ENCODE measurements at places on chromosomes 5 and 9.

DNA sequence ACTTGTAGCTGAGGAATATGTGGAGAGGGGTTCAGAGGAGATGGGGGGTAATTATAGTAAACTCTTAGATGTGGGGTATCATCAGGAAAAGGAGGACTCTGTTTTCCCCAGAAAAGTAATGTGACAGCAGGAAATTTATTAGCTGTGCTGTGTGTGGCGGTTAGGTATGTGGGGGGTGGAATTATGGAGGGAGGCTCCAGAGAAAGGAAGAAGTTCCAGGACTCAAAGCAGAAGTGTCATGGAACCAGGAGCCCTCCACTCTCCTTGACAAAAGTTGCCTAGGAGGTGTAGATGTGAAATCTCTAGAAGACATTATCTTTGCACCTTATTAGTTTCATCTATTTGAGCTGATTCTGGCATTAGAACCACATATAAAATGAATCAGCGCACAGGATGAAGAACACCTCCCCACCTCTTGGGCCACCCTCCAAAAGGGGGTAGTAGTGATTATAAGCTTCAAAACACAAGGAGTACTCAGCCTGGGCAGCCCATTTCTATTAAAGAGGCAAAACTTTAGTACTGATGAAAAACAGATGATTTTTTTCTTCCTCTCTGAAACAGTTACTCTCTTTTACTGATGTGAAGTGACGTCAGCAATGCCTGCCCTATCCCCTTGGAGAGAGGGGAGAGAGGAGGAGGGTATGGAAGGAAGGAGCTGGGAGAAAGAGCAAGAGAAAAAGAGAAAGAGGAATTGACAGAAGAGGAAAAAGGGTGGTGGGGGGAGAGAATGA lies 18.2 kb downstream of the NR2F1 start:
- DNase-seq: peak; percentile 46

DNA sequence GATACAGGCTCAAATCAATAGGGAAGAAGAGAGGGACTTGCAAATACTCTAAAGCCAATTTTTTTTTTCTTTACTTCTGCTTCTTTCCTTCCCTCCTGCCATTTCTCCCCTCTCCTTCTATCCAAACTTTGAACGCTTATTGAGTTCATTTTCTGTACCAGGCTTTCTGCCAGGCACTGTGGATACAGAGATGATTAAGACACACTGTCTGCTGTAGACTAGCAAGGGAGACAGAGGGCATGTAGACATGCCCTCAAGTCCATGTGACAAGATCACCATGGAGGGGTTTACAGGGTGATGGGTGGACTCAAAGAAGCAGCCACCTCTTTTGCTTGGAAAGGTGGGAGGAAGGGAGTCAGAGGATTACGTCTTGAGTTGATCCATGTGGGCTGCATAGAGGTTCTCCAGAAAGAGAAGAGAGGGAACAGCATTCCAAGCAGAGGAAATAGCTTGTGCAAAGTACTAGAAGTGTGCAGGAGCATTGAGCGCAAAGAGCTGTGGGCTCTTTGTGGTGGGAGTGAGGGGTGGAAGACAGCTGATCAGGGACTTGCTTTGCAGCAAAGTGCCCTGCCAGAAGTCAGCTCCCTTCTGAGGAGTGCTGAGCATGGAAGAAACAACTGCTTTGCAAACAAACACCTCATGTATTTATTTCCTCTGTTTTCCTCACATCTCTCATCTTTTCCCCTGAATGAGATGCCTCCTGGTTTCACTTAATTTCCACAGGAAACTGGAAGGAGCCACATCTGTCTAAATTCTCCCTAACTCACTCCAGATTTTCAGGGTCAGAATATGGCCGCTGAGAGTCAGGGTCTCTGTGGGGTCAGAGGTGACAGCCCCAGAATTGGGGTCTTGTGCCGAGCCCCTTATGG lies 64.4 kb upstream of the COL15A1 start:
- DNase-seq: no peak

DNA sequence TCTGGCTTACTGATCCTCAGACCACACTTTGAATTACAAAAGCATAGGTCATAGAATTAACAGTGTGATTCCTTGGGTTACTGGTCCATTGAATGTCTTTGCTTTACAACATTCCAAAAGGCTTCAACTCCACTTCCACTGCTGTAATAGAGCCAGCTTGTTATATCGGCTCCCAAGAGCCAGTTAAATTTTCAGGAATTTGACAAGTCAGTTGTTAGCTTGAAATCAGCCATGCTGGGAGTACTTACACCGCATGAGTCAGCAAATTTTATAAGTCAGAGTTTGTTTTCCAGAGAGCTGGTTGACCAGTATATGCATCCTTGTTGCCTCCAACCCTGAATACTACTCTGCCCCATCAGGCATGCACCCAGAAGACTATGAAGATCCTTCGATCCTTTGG lies 73.1 kb downstream of the FOXB2 start:
- peak; percentile 20 for DNase-seq

GRCh38 chr5:38079620-38080402 lies 178.5 kb upstream of the EGFLAM start:
- DNase-seq: no peak

- DNase-seq: peak; percentile 81
These were observed 51.2 kb upstream of the TESK1 start for GRCh38 chr9:35553670-35554543.

DNA sequence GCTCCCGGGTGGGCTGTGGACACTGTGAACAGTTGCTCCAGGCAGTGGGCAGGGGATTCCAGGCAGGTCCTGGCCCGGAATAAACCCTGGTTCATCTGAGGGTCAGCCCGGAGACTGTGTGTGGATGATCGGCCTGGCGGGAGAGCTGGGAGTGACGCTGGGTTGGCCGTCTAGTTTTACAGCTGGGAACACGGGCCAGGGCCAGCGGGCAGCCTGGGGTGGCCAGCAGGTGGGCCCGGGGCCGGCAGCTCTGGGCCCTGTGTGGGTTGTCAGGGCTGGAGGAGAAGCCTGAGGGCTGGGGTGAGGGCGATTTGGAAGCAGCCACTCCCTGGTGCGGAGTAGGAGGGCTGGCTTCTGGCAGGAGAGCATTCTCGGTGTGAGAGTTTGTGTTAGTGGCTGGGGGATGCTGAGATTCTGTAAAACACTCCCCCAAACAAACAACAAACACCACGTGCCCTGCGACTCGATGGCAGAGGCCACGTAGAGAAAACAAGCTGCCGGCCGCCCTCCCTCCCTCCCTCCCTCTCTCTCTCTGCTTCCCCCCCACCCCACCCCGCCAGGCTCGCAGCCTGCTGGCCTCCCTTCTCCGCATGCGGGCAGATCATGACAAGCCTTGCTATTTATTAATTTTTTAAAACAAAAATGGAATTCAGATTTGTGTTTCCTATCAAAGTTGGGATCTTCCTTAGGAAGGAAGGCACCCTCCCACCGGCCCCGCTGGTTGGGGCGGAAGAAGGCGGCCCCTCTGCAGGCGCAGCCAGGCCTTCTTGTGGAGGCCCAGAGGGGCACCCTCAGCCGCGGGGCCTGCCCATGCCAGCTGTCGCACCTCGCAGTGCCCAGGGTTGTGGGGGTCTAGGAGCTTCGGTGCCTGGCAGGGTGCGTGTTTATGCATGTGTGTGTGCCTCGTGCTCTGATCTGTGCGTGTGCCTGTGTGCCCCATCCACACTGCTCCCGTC lies 49.5 kb downstream of the RXRA start:
- DNase-seq: peak; percentile 27

DNA sequence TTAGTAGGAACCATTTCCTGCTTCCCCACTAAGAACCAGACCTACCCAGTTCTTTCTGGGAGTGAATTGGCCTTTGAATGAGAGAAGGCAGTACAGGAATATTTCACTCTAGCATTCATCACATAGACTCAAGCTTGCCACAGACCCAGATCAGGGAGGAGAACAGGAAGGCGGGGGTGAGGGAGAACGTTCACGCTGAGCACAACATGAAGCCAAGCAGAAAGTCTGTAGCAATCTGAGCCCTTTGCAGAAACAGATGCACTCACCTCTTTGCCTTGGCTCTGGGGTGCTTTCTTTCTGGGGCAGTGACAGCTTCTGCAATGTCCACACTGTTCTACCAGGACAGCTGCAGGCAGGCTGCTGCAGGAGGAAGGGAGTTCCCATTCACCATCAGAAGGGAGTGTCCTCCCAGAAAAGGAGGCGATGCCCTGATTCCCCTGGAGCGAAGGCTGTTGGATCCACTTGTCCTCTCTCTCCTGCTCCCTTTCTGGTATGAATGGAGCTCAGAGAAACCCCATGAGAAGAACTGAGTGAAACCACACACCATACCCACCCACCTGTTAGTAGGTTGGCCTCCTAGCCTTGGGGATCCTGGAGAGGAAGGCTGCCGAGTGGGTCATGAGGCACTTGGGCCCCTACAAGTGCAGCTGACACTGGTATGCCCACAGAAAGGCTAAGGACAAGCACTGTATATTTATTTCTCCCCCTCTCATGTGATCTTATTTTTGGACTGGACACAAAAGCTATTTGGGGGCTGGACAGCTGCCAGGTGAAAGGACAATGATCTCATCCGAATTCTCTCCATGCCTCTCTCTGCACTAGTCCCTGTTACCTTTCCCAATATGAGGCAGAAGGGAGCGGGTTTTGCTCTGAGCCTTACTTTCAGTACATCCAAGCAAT lies 11.7 kb upstream of the FGF1 start:
- peak; percentile 74 for DNase-seq

- DNase-seq: no peak
These were observed 25.5 kb upstream of the TAS2R1 start for GRCh38 chr5:9655641-9656040.

DNA sequence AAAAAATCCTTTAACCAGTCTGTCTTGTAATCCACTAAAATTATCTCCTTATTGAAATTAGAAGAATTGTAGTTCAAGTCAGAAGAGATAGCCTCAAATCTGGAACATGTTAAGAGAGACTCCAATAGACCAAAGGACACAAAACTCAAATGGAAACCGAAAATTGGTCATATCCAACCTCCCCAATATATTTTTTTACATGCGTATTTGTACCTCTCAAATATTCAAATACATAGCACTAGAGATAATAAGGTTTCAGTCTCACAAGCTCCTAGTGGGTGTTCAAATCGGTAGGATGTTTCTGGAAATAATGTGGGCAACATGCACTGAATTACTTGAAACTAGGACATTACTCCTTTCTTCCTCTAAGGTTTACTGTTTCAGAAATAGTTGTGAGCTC lies 33.5 kb downstream of the EPB41L4A start:
- no peak for DNase-seq

DNA sequence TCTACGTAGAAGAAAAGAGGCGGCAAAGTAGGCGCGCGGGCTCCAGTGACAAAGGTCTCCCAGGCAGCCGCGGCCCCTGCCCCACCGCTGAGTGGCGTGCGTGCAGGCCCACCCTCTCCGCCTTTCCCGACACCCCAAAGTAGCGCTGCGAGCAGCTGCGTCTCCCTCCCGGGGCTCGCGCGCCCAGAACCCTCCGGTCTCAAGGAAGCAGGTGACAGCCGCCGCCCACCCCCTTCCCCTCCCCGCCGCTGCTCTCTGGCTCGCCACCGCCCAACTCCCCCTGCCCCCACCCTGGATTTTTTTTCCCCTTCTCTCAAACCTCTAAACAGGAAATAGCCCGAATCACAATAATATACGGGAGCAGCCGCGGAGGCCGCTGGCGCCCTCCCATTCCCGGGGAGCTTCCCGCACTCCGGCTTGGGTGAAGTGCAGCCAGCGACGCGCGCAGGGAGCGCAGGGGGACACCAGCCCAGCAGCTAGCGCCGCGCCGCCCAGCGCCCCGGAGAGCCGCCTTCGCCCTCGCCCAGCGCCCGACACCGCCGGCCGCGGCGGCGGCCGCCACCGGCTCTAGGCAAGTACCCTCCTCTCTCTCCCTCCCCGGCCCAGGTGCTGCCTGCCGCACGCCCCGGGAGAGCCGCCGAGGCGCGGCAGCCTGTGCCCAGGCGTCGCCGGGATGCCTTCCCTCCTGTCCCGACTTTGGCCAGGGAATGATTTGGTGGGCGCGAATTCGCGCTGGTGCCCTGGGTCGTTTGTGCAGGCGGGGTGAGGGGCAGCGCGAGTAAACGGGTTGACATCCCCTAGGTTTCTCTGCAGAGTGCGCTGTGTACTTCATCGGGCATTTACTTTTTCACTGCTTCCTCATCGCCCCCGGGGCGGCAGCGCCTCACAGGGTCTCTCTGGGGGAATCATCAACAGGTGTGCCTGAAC lies 52.7 kb upstream of the TJP2 start:
- no peak for DNase-seq

GRCh38 chr9:107218829-107219485 lies 64.1 kb upstream of the RAD23B start:
- DNase-seq: no peak

DNA sequence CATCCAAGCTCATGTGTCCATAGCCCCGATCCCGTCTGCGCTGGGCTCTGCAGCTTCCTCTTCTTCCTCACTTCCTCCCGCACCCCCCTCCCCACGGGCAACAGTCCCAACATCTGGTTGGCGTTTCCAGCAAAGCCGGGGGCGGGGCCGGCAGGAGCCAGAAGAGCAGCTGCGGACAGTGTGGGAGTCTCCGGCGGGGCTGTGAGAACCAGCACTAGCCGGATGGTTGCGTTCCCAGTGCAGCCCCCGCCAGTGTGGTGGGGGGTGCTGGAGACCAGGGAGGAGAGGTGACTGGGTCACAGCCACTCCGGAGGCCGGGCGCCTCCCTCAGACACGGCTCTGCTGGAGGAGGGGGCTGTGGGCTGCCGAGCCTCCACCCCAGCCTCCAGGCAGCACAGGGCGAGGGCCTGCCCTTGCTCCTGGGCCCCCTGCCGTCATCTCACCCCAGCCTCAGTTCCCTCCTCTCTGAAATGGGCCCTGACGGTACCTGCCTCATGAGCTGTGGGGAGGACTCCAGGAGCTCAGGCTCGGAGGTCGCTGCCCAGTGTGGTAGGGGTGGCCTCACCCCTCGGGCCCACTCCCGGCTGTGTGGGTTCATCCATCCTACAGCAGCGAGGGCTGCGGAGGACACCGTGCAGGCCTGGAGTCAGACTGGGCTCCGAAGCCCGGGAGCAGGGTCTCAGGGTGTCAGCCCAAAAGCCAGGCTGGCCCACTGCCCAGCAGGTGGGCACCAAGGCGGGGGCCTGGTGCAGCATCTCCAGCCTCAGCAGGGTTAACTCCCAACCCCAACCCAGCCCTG lies 41.5 kb upstream of the NOTCH1 start:
- DNase-seq: peak; percentile 48

DNA sequence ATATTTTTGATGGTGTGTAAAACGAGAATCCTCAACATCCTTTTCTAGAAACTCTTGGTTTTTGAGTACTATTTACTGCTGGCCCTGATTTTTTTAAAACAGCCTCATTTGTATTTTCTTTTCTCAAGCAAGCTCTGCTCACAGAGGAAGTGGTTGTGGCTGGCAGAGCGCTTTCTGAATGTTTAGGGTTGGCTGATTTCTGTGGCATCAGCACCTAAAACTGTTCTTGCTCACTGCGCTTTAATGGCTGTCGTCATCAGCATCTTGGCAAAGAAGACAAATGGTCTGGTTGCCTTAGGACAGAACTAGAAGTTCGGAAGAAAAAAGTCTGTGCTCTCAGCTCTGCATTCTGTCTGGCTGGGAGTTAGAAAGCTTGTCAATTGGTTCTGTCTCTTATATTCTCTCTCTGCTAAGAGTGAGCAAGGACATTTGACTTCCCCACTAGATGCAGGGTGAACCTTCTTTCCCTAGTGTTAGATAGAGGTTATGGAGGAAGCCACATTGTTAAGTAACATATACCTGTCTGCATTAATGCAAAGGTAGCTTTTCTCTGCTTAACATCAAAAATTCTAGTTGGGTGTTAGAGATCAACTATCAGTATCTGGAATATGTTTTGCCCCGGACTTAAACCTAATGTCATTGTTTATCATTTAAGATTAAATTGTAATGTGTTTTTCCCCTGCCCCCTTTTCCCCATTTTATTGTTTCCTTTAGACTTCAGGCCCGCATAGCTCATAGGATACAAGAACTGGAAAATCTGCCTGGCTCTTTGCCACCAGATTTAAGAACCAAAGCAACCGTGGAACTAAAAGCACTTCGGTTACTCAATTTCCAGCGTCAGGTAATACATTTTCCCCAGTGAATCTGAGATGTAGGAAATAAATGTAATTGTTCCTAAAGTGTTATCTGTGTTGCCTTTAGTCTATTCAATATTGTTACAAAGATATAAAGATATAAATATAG lies 39.0 kb downstream of the SMARCA2 start:
- peak; percentile 63 for DNase-seq
